Activated CD4-positive, CD25-positive, alpha-beta regulatory T cell treated with anti-CD3 and anti-CD28 coated beads, Interleukin-2, amount 50 U/mL, for 24 hours (primary cell): ENCODE measurements at places on chromosomes 1 and 21.

DNA sequence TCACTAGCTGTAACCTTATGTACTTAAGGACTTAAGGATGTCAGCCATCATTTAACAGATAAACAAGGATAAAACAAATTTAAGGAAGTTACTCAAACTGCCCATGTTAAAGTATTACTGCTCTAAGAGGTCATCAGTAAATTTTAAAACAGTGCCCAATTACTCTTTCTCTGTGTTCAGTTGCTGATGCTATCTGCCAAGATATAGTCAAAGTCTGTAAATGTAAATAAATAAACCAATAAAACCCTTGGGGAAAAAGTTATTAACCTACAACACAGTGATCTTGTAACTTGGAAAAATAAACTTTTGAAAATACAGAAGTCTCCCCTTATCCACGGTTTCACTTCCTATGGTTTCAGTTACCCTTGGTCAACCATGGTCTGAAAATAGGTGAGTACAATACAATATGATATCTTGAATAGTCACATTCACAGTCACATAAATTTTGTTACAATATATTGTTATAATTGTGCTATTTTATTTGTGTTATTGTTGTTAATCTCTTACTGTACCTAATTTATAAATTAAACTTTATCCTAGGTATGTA lies 501.8 kb downstream of the LMO4 start:
- no peak for ATAC-seq

- no peak for ATAC-seq
These were observed 180.5 kb upstream of the GORAB start for GRCh38 chr1:170351366-170351946.

DNA sequence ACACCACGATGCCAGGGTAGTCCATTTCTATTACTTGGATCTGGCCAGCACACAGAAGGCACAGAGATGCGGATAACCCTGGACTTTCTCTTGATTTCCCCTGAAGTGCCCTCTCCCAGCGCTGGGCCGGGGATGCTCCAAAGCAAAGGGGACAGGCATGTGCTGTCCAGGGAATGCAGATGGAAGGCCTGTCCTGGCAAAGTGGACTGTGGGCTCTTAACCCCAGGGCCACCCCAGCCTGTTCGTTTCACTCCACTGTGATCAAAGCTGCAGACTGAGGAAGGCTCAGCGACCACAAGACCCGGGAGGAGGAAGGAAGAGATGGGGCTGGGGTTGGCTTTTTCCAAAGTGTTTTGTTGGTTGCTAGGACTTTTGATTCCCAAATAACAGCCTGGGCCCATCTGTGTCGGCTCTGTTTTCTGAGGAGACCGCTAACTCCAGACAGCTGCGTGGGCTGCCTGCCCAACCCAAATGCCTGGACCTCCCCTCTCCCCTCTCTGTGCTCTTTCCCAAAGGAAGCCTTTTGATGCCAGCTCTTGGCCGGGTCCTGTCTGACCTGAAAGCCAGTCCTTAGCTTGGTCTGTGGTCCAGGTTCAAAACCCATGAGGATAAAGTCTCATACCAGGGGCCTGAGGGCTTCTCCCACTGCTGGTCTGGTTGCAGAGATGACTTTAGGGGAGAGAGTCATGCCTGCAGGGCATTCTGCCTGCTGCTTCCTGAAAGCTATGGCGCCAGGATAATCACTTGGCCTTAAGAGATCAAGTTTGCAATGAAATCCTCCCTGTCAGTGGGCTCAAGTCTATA lies 119.6 kb upstream of the CD34 start:
- ATAC-seq = no peak

GRCh38 chr1:26320896-26321295 lies 3.1 kb downstream of the CD52 start:
- peak; percentile 1 for ATAC-seq

DNA sequence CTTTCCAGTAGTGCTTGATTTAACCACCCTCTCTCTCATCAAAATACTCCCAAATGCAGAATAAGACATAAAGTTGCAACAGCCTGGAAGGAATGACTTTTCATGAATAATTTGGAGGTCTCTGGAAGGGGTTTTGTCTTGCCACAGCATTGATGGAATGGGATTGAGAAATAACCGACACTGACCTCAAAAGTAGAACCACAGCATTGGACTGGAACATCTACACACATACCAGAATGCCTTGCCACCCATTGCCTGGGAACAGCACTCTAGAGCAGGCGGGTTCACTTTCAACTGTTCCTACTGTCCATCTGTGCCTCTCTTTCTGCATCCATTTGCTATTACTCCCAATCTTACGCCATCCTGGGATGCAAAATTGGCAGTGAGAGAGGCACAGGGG lies 149.1 kb upstream of the USP24 start:
- ATAC-seq = no peak

GRCh38 chr1:61659061-61659460 lies 65.9 kb downstream of the TM2D1 start:
- no peak for ATAC-seq

DNA sequence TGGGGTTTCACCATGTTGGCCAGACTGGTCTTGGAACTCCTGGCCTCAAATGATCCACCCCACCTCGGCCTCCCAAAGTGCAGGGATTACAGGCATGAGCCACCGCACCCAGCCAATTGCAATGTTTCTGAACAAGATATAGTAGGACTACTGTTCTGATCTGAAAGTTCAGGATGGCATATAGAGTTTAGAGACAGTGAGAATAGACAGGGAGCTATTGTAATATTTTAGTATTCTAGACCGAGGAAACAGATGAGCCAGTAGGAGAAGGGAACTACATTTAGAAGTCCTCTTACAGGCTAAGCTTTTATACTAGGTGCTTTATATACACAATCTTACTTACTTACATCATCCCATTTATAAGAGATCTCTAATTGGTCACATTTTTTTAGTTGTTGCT lies 33.1 kb downstream of the SOAT1 start:
- ATAC-seq = no peak

- no peak for ATAC-seq
These were observed 41.0 kb upstream of the F3 start for GRCh38 chr1:94582565-94582964.

DNA sequence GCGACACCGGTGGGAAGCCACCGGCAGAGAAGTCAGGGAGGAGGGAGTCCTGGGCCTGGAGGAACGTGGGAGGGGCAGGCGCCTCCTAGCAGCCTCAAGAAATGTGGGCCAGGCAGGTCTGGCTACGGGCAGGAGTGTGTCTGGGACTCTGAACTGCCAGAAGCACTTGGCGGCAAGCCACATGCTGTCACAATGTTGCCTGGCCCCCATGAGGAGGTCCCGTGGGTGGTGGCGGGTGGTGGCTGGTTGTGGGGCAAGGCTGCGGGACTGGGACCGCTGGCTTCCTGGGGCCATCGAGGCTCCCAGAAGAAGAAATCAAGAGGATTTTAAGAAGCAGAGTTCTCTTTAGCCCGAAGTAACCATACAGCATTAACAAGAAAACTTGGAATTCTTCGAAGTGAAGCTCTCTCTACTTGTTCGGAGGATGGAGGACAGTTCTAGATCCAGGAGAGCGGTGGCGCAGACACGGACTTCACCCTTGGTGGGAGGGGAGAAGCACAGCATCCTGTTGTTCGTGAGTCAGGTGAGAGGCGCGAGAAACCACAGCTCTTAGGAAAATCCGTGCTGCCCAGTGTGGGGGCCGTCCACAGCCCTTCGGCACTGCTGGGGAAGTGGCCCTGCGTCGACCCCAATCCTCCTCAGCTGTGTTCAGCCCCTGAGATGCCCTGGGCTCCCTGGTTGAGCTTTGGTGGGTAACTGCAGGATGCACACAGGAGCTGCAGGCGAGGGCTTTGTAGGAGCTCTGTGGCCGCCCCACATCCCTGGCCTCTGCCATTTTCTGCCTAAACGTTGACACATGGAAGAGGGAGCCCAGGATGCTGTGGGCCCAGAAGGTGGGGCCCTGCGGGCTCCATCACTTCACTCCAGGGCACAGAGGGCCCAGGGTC lies 12.4 kb downstream of the SKI start:
- ATAC-seq = peak; percentile 11

GRCh38 chr1:222010306-222010705 lies 268.4 kb upstream of the DUSP10 start:
- no peak for ATAC-seq

GRCh38 chr1:158124034-158124433 lies 56.7 kb upstream of the CD1D start:
- ATAC-seq = no peak

- no peak for ATAC-seq
These were observed 54.7 kb upstream of the ITPKB start for GRCh38 chr1:226793620-226794276.

DNA sequence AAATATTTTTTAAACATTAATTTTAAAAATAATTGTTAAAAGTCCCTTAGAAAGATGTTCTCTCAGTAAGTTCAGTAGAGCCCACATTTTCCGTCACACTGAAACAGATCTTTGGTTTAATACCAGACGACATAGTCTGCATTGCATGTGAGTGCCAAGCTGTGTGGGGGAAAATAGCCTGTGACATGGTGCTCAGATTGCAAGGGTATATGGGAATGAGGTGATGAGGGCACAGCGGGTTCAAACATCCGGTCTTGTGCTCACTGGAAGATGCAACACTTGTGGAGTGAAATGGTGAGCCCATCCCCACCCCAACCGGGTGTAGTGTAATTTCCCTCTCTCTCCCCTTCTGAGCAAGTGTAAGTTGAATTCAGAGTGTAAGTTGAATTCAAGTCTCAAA lies 114.3 kb downstream of the PEX14 start:
- ATAC-seq = no peak

DNA sequence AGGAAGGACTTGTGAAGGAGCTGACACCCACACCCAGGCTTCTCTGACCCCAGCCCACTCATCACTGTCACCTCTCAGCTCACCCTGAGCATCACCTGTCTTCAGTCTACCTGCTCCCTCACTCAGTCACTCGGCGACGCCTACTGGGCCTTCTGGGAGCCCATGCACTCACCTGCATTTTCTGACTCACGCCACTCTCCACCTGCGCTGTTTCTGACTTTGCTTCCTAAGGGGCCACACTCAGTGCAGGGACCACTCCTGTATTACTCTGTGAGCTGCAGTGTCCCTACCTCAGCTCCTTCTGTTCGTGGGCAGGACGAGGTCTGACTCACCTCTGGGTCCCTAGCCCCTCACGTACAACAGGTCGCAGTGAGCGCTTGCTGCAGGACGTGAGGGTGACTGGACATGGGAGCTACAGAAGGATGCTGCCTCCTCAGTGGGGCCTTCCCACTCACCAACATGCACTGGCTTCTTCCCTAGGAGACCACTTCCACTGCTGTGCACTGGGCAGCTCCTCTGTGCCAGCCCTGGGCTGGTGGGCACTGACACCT lies 102.3 kb downstream of the GLIS1 start:
- ATAC-seq = no peak

DNA sequence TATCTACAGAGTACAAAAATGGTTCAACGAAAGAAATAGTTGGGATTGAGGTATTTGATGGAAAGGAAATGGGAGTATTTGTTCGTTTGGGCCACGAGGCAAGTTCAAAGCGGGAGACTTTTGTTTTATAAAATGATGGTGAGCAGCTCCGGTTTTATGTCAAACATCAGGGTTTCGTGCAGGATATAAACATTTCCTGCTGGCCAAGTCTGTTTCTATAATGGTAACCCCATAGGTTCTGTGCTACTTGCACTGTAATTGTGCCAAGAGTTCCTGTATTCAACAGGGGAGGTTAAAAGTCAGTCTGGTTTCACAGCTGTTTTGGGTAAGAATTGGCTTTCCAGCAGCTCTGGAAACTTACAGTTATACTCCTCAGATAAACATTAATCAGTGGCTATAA lies 290.3 kb upstream of the NRIP1 start:
- ATAC-seq = no peak

DNA sequence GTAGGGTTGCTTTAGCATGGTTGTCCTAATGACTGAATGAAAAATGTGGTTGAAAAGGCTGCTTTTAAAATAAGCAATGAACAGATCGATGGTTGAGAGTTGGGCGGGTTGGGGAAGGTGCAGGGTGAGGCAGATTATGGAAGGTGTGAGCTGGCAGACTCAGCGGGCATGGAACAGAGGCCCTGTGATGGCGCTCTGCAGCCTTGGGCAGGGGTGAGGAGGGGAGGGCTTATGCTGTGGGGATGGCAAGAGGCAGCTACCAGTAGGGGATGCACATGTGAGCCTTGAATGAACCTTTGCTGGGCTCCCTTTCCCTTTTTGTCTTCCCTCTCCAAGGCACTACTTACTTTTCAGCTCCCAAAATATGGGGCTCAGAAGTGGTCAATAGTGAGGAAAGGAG lies 30.9 kb downstream of the ATP1B1 start:
- no peak for ATAC-seq

DNA sequence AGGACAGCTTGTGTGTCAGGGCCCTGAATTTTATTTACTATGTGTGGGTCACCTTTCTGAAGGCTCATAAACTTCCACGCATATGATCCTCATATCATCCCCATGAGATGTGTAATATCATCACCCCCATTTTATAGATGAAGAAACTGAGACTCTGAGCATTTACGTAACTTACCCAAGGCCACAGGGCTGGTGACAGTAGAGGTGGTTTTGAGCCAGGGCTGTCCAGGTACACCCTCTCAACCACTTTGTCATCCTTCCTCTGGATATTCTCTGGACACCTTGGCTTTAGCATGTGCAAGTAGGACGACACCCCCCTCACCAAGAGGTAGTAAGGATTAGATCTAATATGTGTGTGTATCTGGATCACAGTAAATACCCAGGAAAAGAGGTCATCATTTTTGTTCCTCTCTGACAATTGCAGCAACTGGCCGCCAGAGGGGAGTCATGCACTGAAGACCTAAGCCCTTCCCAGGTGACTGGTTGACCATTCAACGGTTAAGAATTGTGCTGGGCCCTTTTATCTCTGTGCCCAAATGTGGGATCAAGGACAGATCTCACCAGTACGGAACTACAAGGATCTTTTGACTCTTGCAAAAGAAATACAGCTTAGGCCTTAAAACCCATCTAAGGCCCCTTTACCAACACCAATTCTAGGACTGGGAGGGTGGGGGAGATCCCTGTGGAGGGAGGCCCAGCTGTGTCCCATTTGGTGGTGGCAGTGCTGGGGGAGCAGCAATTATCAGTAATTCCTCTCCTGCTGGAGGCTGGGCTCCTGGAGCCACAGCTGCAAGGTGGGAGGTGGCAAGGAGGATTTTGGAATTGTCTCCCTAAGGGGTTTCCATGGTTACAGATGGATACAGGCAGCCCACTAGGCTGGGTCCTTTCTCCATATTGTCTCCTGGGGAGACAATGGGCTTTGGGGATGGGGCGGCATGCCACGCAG lies 13.7 kb upstream of the E2F2 start:
- peak; percentile 19 for ATAC-seq

DNA sequence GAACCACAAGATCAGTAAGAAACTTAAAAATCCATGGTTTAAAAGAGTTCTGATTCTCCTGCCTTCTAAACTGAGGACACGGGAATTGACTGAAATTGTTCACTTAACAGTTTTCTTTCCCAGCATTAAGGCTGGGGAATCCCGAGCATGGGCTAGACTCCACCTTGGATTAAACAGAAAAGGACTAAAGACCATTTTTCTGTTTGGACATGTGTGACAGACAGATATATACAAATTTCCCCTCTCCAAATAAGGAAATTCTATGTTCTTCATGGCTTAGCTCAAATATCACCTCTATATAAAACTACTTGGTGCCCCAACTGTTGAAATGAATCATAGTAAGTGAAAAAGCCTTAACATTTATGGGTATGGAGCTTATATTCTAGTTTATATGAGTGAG lies 85.0 kb downstream of the UROD start:
- ATAC-seq = no peak

GRCh38 chr1:42529724-42530181 lies 66.7 kb downstream of the CCDC30 start:
- ATAC-seq = peak; percentile 78

- ATAC-seq = no peak
These were observed 29.8 kb upstream of the RNF186 start for GRCh38 chr1:19844731-19845495.

- ATAC-seq = no peak
These were observed 565.4 kb upstream of the BRINP3 start for GRCh38 chr1:191043066-191043465.

GRCh38 chr1:39818482-39818881 lies 29.8 kb upstream of the BMP8B start:
- no peak for ATAC-seq
